Activated T-helper 2 cell treated with anti-CD3 and anti-CD28 coated beads, Interferon-gamma antibody, Interleukin-2, Interleukin-4, amounts not matched to agents 10 μg/mL and 5 μg/mL and 100 μg/mL, durations not matched to agents 14 hours and 24 hours and 36 hours (primary cell): ENCODE measurements at places on chromosomes 2 and 18. TPM values are rescaled to one million over a fixed set of nuclear protein-coding genes. Genes with fewer than 3 reads are reported as not detected.

DNA sequence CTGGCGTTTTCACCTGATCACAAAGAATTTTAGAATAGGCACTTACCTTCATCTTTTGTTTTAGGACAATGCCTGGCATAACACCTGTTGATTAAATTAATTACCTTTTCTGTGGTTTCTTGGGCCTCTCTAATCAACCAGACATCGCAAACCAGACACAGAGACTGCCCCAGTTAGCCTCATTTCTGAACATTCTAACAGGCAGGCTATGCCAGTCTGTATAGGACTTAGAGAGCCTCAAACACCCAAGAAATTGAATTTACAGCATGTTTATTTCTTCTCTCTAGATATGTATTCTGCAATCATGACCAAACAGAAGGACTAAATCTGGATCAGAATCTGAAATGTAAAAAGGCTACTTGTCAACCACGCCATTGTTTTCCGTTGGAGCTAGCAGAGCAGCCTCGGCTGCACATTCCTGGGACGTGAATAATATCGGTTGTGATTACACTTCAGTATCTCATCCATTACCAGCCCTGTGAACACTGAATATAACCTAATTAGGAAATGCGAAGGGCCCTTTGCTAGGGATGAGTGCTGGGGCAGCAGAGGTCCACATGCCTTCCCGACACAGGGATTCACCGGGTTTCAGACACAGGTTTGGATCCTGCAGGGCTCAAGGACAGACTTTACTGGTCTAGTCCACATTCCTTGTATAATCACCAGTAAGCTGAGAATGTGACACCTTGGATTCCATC, 17.5 kb upstream of the CDC42EP3 start:
- H3K27ac ChIP-seq, result no peak overlapping the region
- H3K27me3 ChIP-seq, result peaks cover 12% of the 10 kb centered on the region
- peaks cover 6% of the 10 kb centered on the region for H3K36me3 ChIP-seq
- H3K4me1 ChIP-seq, result peaks cover 14% of the 10 kb centered on the region
- H3K4me3 ChIP-seq, result no peak overlapping the region
- no peak for DNase-seq

- no peak for DNase-seq
- peaks cover 10% of the 10 kb centered on the region for H3K36me3 ChIP-seq
- no peaks in the 10 kb centered on the region for H3K27me3 ChIP-seq
- no peak overlapping the region for H3K4me3 ChIP-seq
- H3K4me1 ChIP-seq, result peaks cover 40% of the 10 kb centered on the region
- H3K27ac ChIP-seq, result no peak overlapping the region
These were observed 131.5 kb downstream of the SMAD7 start for GRCh38 chr18:48819276-48819675.

DNA sequence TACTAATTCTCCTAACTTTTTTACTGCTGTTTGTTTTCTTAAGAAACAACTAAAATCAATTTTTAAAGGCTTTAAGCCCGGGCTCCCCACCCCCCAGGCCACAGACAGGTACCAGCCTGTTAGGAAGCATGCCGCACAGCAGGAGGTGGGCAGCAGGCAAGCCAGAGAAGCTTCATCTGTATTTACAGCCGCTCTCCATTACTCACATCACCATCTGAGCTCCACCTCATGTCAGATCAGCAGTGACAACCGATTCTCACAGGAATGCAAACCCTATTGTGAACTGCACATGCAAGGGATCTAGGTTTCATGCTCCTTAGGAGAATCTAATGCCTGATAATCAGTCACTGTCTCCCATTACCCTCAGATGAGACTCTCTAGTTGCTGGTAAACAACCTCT, 517.0 kb downstream of the NRXN1 start:
- no peaks in the 10 kb centered on the region for H3K27me3 ChIP-seq
- H3K4me1 ChIP-seq, result no peaks in the 10 kb centered on the region
- H3K4me3 ChIP-seq, result no peak overlapping the region
- no peaks in the 10 kb centered on the region for H3K36me3 ChIP-seq

DNA sequence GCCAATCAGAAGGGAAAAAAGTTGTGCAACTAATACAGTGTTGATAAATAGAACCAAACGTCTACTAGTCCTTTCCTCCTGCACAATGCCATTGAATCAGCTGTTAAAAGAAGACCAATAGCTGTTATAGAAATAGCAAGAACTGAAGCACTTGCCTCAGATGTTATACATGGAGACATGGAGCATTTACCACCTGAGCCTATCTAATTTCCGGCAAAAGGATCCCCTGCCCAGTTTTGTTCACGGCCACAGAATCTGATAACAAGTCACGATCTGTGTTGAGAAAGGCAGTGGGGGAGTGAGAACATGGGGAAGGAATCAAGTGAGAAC, 285.4 kb downstream of the ZEB2 start:
- peak overlapping the region; percentile 47 for H3K4me3 ChIP-seq
- H3K36me3 ChIP-seq, result peaks cover 18% of the 10 kb centered on the region
- peaks cover 83% of the 10 kb centered on the region for H3K4me1 ChIP-seq

The PRKAG3 gene
- total RNA-seq, result not detected in 2 replicates

The MRPL19 gene
- 67.7 and 73.5 TPM in 2 replicates for total RNA-seq

DNA sequence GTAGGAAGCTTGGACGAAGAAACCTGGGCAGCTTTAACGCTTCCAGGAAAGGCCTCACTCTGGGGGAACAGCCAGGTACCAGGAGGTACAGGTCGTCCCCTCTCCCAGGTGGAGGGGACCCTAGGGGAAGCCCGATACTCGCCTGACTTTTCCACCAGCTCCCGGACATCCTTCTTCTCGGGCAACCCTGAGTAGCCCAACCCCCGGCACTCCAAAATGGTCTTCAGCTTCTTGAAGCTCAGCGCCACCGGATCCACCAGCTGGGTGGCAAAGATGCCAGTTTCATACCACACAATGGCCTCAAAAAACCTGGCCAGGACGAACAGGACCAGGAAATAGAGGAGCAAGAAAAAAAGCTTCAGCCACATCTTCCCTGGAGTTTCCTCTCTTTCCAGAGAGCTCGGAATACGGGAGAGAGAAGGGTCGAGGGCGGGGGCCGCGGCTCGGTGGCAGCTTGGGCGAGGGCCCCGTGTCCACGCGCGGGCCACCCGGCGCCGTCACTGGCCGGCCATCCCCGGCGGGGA, 1.1 kb downstream of the RNF103 start:
- peaks cover 24% of the 10 kb centered on the region for H3K36me3 ChIP-seq
- peak overlapping the region; percentile 94 for H3K27ac ChIP-seq
- peak; percentile 20 for DNase-seq
- peaks cover 28% of the 10 kb centered on the region for H3K4me1 ChIP-seq
- H3K4me3 ChIP-seq, result peak overlapping the region; percentile 93

The STARD7 gene
- 201 and 206 TPM in 2 replicates for total RNA-seq

The TNS1 gene
- total RNA-seq, result 0.46 and 0.91 TPM in 2 replicates

DNA sequence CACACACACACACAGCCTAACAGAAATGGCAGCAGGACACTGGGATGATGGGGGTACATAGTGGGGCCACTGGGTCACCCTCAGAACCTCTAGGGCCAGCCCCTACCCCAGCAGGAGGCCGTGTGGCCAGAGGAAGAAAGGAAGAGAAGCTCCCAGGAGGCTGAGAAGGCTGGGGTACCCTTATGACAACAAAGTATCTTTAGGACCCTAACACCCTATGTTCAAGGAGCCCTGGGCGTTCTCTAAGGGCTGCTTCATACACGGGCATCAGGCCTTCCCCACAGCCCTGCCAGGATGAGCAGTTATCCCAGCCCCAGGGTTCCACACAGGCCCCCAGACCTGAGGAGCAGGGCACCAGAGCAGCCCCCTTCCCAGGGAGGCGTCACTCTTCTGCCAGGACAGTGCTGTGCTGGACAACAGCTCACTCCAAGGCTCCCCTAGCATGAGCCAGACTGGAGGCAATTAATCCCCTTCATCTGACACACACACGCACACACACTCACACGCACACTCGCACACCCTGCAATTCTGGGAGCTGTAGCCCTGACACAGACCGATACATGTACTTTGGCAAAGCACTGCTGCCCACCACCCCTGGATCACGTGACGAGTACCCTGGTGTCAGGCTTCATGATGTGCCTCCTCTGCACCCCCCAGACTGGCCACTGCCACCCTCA, 163.6 kb downstream of the TNS1 start:
- DNase-seq, result no peak
- H3K4me3 ChIP-seq, result no peak overlapping the region
- H3K4me1 ChIP-seq, result no peaks in the 10 kb centered on the region
- H3K36me3 ChIP-seq, result no peaks in the 10 kb centered on the region

DNA sequence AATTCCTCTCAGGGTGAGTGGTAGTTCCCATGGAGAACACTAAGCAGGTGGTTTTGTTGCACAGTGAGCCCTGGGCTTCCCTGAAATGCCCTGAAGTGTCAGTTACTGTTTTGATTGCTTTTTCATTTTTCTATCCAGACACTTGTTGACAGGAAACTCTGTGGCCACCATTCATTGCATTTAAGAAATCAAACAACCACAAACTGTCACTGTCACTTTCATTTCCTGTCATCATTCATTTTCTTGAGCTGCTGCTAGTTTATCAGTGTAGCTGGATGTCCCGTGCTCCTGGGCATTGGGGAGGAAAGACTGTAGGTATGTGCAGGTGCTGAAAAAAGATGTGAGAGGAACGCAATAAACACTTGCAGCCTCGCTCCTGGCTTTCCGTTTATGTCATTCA, 891.6 kb upstream of the ZEB2 start:
- DNase-seq, result peak; percentile 36
- H3K27ac ChIP-seq, result peak overlapping the region; percentile 32
- peaks cover 4% of the 10 kb centered on the region for H3K36me3 ChIP-seq

DNA sequence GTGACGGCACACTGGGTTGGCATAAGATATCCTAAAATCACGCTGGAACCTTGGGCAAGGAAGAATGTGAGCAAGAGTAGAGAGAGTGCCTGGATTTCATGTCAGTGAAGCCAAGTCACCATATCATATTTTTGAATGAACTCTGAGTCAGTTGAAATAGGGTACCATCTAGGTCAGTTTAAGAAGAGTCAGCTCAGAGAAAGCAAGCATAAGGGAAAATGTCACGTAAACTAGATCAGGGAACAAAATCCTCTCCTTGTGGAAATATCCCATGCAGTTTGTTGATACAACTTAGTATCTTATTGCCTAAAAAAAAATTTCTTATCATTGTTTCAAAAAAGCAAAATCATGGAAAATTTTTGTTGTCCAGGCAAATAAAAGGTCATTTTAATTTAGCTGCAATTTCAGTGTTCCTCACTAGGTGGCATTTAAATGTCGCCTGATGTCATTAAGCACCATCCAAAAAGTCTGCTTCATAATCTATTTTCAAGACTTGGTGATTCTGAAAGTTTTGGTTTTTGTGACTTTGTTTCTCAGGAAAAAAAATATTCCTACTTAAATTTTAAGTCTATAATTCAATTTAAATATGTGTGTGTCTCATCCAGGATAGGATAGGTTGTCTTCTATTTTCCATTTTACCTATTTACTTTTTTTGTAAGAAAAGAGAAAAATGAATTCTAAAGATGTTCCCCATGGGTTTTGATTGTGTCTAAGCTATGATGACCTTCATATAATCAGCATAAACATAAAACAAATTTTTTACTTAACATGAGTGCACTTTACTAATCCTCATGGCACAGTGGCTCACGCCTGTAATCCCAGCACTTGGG, 19.6 kb downstream of the RSAD2 start:
- peaks cover 57% of the 10 kb centered on the region for H3K36me3 ChIP-seq
- peak overlapping the region; percentile 29 for H3K27ac ChIP-seq
- peaks cover 5% of the 10 kb centered on the region for H3K4me1 ChIP-seq

DNA sequence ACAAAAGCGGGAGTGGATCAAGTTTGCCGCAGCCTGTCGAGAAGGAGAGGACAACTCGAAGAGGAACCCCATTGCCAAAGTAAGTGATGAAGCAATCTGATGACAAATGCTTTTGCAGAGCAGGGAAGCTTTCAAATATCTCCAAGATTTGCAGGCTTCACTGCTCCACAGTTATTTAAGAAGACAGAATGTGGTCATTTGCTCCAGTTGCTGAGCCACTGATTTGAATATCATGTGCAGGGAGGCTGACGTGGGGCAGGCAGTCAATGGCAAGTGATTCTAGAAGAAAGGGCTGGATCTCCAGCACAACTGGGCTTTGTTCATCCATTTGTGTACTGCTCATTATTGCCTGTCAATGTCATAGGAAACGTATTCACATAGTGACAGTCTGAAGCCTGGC, 10.2 kb downstream of the DSG4 start:
- no peaks in the 10 kb centered on the region for H3K4me1 ChIP-seq
- H3K36me3 ChIP-seq, result no peaks in the 10 kb centered on the region
- no peak overlapping the region for H3K27ac ChIP-seq
- no peaks in the 10 kb centered on the region for H3K27me3 ChIP-seq
- H3K4me3 ChIP-seq, result no peak overlapping the region
- DNase-seq, result no peak

The MYO1B gene
- 7.0 and 12.2 TPM in 2 replicates for total RNA-seq

The IL18R1 gene
- 61.9 and 68.2 TPM in 2 replicates for total RNA-seq

DNA sequence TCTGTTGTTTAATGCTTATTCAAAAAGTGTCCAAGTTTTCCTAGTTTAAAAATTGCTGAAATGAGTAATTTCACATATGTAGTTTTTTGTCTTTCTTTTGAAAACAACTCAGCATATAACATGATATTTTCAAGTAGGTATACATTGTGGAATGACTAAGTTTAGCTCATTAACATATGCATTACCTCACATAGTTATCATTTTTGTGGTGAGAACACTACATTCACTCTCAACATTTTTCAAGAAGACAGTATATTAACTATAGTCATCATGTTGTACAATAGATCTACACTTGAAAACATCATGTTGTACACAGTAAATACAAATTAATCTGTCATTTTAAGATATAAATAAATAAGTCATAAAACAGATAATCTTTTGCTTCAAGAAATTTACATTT, 340.0 kb downstream of the CCDC85A start:
- H3K4me1 ChIP-seq, result no peaks in the 10 kb centered on the region
- no peak overlapping the region for H3K4me3 ChIP-seq
- H3K27me3 ChIP-seq, result no peaks in the 10 kb centered on the region
- no peak overlapping the region for H3K27ac ChIP-seq

GRCh38 chr2:143629340-143629739, 500.1 kb downstream of the ARHGAP15 start:
- no peak for DNase-seq
- H3K27ac ChIP-seq, result no peak overlapping the region
- H3K4me3 ChIP-seq, result no peak overlapping the region
- peaks cover 78% of the 10 kb centered on the region for H3K36me3 ChIP-seq
- peaks cover 2% of the 10 kb centered on the region for H3K4me1 ChIP-seq

GRCh38 chr2:70091816-70092215, 4.5 kb downstream of the PCBP1 start:
- peaks cover 46% of the 10 kb centered on the region for H3K4me1 ChIP-seq
- peaks cover 49% of the 10 kb centered on the region for H3K36me3 ChIP-seq
- H3K27me3 ChIP-seq, result no peaks in the 10 kb centered on the region
- H3K4me3 ChIP-seq, result peak overlapping the region; percentile 10
- DNase-seq, result no peak

The EVA1A gene
- not detected in 2 replicates for total RNA-seq

- H3K27ac ChIP-seq, result no peak overlapping the region
- no peak overlapping the region for H3K4me3 ChIP-seq
- DNase-seq, result no peak
- no peaks in the 10 kb centered on the region for H3K36me3 ChIP-seq
These were observed 656.9 kb downstream of the TSN start for GRCh38 chr2:122412360-122412759.

The LYPD6B gene
- not detected in 2 replicates for total RNA-seq

- H3K27me3 ChIP-seq, result no peaks in the 10 kb centered on the region
- H3K27ac ChIP-seq, result no peak overlapping the region
- no peaks in the 10 kb centered on the region for H3K4me1 ChIP-seq
- H3K4me3 ChIP-seq, result no peak overlapping the region
These were observed 52.3 kb downstream of the ZNF521 start for GRCh38 chr18:25299426-25300300.

The ANKRD62 gene
- not detected in 2 replicates for total RNA-seq
